Activated gamma-delta T cell treated with Interleukin-2 at 50 U/mL for 16 hours (primary cell): ENCODE measurements at places on chromosomes 11 and 22.

DNA sequence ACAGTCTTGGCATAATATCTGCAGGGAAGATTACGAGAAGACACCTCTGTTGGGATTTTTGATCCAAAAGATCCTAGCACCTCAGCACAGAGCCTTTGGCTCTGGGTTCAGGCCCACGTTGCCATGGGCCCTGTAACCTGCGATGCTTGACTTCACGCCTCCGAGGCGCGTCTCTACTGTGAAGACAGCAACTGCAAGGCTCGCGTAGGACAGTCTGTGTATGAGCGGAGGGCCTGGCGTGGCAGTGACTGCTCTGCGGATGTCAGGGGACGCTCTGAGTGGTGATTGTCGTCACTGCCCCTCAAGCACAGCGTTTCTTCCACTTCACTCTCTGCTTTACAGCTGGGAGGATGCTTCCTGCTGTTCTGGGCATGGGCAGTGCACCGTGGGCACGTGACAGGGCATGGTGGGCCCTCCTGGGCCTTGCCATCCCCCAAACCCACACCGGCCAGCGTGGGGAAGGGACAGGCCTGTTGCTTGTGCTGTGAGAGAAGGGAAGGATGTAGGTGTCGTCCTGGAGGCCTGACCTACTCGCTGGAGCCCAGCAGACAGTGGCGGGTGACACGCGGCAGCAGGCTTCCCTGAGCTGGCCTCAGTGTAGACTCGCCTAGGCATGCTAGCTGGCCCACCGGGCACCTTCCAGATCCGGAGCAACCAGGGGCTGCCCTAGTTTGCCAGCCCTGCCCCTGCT lies 26.5 kb downstream of the GLB1L2 start:
- DNase-seq: no peak

DNA sequence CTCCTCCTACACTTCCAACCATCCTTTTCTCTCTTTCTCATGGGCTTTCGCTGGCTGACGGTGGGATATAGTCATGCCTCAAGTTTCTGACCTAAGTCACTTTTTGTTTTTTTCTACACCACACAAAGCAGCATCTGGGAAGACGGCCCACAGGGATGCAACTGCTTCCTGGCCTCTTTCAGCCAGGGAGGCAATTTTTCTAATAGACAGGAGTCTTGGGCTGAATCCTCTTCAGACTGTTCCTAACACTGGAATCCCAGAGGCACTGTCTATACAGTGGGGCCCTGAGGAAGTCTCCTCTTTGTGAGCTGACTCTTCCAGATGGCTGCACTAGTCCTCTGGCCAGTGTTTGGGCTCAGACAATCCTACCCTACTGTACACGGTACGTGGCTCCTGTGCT lies 39.7 kb upstream of the OLFML1 start:
- DNase-seq: no peak

DNA sequence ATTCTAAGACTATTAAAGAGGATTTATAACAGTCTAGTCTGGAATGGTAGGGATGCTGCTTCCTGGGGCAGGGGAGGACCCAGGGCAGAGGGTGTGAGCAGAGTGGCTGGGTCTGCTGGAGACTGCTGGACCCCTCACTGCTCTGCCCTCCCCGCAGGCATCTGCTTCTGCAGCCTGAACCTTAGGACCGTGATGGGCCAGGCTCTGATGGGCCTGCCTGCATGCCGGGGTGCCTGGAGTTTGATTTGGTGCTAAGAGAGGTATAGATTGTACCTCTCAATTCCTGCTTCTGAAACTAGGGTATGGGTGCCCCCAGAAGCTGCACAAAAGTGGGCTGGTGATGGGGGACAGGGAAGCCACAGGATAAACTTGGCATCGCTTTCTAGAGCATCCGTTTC lies 54.9 kb downstream of the CD82 start:
- no peak for DNase-seq

- no peak for DNase-seq
Measured at GRCh38 chr11:68927280-68928135, 23.8 kb downstream of the IGHMBP2 start.

GRCh38 chr11:31798554-31799434 lies 12.3 kb downstream of the PAX6 start:
- no peak for DNase-seq

DNA sequence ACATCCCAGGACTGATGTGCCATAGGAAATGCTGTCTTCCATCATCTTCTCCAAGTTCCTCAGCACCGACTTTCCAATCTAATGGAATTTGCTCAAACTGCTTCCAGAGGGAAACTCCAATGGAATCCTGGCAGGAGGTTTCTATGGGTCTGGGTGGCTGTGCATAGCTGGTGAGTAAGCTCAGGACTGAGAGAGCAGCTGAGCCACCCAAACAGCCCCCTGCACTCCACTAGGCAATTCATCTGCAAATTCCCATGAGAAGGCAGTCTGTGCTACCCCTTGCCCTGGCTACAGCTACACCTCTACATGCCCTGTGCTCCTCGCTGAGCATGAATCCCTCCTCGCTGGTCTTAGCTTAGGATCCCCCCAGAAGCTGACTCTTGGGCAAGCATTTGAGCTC lies 127.9 kb upstream of the CSNK2A3 start:
- no peak for DNase-seq

GRCh38 chr11:108752297-108752751 lies 87.5 kb downstream of the DDX10 start:
- DNase-seq: no peak

GRCh38 chr11:129184581-129184980 lies 7.5 kb downstream of the ARHGAP32 start:
- DNase-seq: no peak

- DNase-seq: no peak
Measured at GRCh38 chr11:122775675-122776271, 62.5 kb upstream of the CRTAM start.

GRCh38 chr11:48090174-48090573 lies 109.8 kb downstream of the PTPRJ start:
- DNase-seq: no peak

DNA sequence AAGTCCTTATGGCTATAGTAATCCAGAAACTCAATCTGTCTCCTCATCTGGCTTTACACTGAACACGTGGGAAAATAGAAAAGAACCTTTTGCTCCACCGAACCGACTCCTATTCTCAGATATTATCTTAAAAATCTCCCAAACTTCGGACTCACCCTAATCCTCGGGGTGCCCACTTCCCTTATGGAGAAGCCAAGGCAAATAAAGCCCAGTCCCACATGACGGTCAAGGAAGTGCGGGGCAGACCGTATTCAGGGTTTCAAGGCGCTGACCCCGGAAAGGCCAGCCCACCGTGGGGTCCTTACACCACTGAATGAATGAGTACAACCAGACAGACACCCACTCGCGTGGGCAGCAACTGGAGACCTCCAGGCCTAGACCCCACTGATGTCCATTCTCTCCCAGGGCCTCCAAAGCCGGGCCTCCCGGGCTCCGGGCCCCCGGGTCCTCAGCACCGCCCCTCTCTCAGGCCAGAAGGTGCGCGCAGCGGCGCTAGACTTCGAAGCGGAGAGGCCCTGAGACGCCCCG lies 489 bp downstream of the NUP98 start:
- DNase-seq: no peak

DNA sequence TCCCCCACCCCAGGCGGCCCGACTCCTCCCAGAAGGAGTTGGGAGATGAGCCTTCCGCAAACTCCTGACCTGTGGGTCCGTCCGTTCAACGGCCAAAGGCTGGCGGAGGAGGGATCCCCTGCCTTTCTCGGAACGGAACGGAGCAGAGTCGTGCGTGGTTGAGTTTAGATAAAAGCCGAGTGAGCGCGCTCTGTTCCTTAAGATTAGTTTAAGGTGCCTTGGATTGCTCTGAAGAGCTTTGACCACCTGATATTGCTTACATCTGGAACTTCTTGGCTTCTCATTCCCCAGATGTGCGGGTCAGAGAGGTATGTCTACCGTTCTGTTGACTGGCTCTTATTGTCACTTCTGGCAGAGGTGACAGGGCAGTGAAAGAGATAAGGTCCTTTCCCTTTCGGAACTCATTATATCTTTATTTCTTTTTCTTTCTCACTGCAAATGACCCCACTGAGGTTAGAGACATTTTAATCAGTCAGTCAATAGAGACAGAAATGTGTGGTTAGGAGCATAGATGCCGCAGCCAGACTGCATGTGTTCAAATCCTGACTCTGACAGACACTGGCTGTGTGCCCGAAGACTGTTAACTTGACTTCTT lies at the start of gene TRIM6:
TSS of gene TRIM6 (plus strand) at position 31 of the 595 bp plus-strand sequence. CDS start at position 292, 261 bp downstream.
- no peak for DNase-seq

DNA sequence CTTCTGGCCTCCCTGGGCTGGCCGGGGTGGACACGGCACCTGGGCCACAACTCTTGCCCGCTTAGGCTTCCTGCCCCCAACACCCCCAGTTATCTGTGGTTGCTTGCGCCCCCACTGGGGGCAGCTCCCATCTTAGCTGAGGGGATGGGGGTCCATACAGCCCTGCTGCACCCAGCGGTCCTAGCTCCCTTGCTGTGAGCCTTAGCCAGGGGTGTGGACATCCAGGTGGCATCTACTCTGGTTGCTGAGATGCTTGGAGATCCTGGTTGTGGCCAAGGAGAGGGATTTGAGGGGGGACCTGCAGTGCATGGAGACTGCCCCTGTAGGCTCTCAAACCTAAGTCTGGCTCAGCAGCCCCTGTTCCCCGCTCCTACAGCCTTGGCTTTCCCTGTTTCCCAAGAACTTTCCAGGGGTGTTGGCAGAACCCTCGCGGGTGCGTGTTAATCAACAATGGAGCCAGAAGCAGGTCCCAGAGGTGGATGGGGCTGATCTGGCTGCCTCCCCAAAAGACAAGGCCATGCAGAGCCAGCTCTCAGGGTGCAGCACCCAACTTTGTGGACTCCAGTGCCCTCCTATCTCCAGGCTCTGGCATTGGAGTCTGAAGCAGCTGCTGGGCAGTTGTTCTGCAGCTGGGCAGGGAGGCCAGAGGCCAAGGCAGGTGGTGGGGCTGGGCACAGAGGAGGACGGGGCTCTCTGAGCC lies 3.3 kb downstream of the KCNQ1 start:
- DNase-seq: no peak

- no peak for DNase-seq
Measured at GRCh38 chr11:13375798-13376197, 87.2 kb downstream of the BTBD10 start.
